CD4-positive, alpha-beta T cell (primary cell): ENCODE measurements at places on chromosomes 3 and 15.

DNA sequence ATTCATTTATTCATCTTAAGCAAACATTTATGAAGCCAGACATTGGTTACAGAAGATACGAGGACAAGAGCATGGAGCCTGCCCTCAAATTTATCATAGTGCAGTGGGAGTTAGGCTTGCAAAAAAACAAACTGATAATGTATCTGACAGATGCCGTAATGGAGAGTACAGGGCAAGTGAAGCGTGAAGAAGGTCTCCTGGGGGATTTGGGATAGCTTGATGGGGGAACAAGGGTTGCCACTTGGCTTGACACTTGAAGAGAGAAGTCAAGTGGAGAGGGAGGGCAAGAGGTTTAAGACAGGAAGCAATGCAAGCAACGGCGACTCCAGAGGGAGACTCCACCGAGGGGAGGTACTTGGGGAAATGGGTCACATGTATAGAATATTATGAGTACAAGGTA is 129.3 kb downstream of the SSR3 start:
- DNase-seq = no peak

GRCh38 chr15:53836618-53837017 is 77.2 kb upstream of the WDR72 start:
- no peak for DNase-seq

DNA sequence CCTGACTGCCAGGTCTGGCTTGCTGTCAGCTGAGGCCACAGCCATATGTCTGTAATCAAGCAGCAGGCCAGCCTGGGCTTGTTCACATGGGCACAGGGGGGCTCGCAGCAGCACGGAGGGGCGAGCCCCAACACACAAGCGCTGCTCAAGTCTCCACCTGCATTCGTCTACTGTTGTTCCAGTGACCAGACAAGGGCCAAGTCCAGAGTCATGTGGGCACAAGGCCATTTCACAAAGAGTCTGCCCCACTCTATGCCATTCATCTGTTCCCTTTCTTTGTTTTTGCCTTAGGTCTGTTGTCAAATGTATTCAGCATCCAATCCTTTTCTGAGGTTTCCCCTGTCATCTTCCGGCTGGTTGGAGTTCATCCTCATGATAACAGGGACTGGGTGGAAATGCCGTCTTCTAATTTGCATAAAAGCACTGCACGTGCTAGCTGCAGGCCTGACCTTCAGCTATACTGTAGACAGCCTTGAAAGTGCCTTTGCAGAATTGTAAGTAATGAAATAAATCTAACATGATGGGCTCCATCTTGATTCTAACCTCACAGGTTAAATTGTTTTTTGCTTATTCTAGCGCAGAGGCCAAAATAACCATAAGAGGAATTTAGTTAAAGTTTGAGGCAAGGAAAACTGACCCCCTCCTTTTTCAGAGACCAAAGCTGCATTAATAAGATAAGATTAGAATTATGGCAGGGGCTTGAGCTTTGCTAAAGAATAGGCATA is 28.6 kb upstream of the KBTBD12 start:
- DNase-seq = no peak

GRCh38 chr3:126349071-126349470 is 8.1 kb downstream of the KLF15 start:
- no peak for DNase-seq

GRCh38 chr3:58563386-58564035 is 13.7 kb downstream of the FAM107A start:
- DNase-seq = no peak

- no peak for DNase-seq
Observed at GRCh38 chr3:189842681-189843602, 211.8 kb downstream of the TP63 start.

DNA sequence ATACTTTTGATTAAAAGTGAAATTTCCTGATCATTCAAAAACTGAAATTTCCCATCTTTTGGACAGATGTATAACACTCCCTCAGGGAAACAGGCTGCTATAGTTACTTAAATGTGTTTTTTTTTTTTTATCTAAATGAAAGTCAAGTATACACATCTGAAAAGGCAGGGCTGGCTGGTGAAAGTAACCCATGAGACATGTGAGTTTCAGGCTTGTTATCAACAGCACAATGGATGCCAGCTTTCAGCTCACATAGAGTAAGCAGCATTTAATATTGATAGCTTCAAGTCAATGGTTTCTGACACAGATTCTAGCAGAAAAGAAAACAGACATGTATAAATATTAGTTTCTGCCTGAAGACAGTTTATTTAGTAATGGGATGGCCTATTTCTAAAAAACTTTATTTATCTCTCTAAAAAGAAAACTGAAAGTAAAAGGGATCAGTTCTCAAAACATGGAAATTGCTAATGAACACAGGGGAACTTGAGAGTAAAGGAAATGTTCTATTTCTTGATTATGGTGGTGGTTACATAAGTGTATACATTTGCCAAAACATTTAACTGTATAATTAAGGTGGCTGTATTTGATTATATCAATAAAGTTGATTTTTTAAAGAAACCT is 89.7 kb upstream of the CMC1 start:
- no peak for DNase-seq

DNA sequence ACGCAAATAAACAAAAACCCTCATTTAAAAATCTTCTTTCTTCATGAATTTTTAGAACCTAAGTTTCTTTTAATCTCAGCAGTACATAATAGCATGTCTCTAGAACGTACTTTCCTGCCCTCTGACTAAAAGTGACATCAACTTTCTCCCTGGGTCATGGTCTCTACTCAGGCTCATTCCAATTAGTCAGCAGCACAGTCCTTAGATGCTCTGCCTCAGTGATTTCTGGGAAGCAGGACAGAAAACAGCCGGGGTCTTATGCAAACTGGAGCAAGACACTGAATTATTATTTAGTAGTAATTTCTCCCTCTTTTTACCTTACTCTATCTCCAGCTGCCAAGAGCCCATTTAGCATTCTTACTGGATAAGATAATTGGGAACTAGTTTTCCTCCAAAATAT is 365.2 kb downstream of the TUSC7 start:
- DNase-seq = no peak

DNA sequence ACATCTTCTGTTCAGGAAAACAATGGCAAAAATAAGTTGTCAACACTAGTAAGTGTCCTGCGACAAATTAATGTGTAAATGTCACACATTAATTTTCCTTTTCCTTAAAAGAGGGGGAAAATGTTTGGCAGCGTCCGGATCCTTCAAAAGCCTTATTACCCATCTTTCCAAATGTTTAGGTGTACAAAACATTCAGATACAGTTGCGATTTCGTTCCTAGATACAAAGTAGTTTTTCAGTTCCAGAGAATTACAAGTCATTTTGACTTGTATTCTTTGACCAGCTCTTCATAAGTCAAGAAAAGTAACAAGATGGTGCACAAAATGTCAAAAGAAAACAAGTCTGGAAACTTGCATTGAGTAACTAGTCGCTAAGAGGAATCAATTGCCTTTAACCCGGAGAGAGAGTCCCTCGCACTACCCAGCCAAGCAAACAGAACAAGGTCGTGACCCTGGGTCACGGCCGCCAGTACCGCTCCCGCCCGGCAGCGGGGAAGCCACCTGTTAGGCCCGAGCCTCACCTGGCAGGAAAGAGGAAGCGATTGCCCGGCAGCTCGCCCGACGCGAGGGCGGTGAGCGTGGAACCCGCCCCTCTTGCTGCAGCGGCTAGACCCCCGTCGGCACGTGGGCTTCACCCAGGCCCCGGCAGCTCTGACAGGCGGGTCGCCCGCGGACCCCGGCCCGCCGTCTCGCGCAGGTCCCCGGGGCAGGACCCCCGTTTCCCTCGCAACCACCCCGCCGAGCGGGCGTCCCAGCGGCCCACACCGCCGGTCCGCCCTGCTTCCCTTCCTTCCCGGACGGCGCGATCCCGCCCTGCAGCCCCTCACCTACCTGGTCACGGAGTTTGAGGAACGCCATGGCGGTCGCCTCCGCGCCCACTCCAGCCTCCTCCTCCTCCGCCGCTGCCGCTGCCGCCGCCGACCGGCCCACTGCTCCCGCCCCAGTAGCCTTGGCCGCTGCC is 61.0 kb upstream of the ANKRD28 start:
- peak; percentile 51 for DNase-seq

GRCh38 chr3:59802045-59802444 is 752.2 kb upstream of the CFAP20DC start:
- no peak for DNase-seq

GRCh38 chr3:10695595-10696285 is 120.3 kb upstream of the SLC6A11 start:
- no peak for DNase-seq

DNA sequence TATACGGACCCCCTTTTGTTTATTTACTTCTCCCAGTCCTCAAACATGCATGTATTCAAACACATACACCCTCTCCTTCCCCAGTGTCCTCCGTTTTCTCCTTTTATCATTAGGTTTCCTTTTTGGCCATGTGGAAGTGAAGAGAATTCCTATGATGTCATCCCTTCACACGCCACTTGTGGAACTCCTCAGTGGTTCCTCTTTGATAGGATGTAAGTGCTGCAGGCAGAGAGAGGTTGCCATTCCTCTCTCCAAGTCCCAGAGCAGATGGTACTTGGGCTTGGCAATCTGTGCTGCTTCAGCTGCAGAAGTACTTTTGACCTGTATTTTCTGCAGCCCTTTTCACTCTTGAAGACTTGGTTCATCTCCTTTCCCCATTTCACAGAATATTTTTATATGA is 32.9 kb upstream of the CRTC3 start:
- no peak for DNase-seq

DNA sequence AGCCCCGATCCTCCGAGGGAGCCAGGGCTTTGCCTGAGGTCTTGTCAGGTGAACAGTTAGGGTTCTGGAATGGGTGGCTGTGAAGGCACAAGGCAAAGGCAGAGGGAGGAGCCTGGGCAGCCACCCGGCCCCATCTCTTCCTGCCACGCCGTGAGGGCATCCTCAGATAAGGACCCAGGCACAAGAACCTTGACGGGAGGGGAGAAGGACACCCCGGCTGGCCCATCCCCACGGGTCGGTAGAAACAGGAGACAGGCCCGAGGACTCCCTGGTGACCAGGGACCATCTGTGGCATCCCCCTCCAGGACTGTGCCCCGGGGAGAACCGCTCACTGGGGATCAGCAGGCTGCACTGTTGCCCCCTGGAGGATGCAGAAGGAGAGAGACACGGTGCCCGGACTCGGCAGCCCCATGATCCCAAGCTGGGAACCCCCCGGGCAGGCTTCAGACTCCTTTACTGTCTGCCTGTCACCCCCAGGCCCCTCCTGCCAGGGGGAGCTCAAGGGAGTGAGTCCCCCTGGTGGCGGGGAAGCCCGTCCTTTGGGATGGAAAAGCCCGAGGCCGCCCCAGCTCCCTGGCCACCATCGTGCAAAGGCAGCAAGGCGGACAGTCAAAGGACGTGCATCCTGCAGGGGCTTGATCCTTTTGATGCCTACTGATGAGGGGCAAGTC is 12.3 kb upstream of the PCSK6 start:
- no peak for DNase-seq

GRCh38 chr3:97670952-97671351 is 93.6 kb upstream of the ARL6 start:
- DNase-seq = no peak

GRCh38 chr15:69402816-69403215 is 11.3 kb upstream of the KIF23 start:
- no peak for DNase-seq

DNA sequence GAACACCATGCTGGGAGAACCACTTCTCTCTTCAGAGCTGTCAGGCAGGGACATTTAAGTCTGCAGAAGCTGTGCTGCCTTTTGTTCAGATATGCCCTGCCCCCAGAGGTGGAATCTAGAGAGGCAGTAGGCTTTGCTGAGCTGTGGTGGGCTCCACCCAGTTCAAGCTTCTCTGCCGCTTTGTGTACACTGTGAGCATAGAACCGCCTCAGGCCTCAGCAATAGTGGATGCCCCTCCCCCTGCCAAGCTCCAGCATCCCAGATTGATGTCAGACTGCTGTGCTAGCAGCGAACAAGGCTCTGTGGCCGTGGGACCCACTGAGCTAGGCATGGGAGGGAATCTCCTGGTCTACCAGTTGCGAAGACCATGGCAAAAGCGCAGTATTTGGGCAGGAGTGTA is 121.6 kb downstream of the NFKBIZ start:
- no peak for DNase-seq

- DNase-seq = no peak
Observed at GRCh38 chr3:90011131-90011530, 903.7 kb downstream of the EPHA3 start.

DNA sequence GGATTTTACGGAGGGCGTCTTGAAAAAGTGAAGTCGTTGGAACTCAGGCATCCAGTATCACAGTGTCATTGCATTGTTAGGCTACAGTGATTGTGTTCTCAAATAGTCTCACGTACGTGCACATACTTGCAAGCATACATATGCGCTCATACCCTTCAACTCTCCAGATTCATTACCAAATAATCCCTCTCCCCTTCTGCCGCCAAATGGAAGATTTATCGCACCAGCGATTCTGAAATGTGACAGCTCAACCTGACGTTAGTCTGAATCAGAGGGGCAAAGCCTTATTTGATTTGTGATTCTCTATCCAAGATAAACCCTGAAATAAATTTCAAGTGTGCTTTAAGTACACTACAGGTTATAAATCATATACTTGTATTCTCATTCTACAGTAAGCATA is 119.4 kb downstream of the GADL1 start:
- DNase-seq = no peak

- DNase-seq = no peak
Observed at GRCh38 chr3:107819656-107820055, 271.2 kb downstream of the CD47 start.

GRCh38 chr3:129182390-129183185 is 1.1 kb downstream of the CNBP start:
- DNase-seq = peak; percentile 22

GRCh38 chr15:77010312-77010686 is 15.4 kb downstream of the PSTPIP1 start:
- DNase-seq = no peak

- no peak for DNase-seq
Observed at GRCh38 chr15:37695719-37696118, 238.7 kb upstream of the TMCO5A start.

DNA sequence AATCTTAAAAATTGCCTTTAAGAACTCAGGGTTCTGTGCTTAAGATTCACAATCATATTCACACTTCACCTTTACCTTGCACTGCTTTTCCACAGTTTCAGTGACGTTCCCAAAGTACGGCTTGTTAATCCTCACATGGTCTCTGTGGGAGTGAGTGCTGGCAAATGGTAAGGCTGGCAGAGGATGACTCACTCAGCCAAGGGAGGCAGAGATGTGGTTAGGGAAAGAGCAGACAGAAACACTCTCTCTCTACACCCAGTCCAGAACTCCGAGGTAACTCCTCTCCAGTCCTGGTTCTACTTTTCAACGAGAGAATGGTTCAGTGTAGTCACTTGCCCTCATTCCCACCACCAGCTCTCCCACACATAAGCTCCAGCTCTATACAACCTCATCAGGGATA is 33.1 kb downstream of the RASGRP1 start:
- DNase-seq = no peak

DNA sequence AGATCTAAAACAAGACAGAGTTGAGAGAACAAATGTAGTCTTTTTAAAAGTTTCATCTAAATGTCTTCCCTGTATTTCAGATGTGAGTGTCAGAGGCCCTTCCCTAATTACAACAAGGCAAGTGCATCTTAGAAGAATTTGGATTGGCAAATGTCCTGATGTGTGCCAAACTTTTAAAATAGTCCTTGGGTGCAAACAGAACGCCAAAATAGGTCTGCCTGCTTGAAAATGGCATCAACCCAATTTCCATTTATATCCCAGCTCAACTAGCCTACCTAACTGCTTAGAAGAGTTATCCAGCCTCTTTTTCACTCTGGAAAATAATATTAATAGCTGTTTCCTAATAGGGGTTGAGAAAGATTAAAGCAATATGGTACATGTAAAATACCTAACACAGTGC is 311.8 kb upstream of the ARRDC4 start:
- DNase-seq = no peak
